Stomach (tissue), 19 donors: ENCODE measurements at places on chromosomes 7 and 10.
A peak's percentile ranks its signal among the peaks of the same experiment; 100 is the strongest.

DNA sequence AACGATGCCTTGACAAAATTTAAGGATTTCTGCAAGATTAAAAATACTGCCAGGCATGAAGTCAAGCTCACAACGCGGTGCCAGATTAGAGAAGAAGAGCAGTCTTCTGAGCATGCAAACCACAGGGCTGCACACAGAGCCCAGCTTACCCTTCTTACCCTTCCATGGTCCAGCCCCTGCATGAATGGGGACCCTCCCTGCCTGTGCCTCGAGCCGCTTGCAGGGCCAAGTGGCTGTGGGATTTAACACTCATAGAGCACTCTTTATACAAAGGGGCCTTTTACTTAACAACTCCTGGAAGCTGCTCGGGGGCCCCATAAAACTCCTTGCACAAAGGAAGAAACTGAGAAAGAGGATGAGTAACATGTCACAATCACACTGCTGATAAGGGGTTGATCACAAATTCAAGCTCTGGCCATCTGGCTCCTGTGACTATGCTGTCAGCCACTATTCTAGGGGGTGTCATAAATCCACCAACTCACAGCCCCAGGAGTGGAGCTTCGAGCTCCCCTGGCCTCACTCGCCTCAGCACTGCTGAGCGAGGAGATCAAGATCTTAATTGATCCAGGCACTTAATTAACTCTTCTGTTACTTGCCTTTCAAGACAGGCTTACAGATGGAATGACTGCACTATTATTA is 514.8 kb downstream of the TNS3 start:
- H3K4me1 ChIP-seq: no peaks in the 10 kb centered on the region
- H3K4me3 ChIP-seq: no peak overlapping the region
- no peak overlapping the region for H3K27ac ChIP-seq
- no peaks in the 10 kb centered on the region for H3K36me3 ChIP-seq

DNA sequence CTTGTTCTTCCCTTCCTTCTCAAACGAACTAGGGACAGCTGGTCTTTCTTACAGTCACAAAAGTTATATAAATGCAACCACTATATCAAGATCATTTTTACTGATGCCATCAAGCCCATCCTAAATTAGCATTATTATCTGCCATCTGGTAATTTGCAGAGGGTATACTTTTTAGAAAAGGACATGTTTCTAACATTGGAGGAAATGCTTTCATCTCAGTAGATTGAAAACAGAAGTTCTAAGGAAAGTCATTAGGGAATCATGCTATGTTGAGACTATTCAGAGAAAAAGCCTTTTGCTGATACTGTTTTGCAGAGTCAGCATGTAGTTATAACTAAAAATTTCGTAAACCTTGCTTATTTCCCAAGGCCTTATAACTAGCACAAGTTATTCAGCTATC is 146.7 kb downstream of the WNT2 start:
- H3K4me3 ChIP-seq: no peak overlapping the region
- DNase-seq: no peak
- H3K27me3 ChIP-seq: no peaks in the 10 kb centered on the region
- peaks cover 30% of the 10 kb centered on the region for H3K36me3 ChIP-seq
- no peaks in the 10 kb centered on the region for H3K4me1 ChIP-seq

DNA sequence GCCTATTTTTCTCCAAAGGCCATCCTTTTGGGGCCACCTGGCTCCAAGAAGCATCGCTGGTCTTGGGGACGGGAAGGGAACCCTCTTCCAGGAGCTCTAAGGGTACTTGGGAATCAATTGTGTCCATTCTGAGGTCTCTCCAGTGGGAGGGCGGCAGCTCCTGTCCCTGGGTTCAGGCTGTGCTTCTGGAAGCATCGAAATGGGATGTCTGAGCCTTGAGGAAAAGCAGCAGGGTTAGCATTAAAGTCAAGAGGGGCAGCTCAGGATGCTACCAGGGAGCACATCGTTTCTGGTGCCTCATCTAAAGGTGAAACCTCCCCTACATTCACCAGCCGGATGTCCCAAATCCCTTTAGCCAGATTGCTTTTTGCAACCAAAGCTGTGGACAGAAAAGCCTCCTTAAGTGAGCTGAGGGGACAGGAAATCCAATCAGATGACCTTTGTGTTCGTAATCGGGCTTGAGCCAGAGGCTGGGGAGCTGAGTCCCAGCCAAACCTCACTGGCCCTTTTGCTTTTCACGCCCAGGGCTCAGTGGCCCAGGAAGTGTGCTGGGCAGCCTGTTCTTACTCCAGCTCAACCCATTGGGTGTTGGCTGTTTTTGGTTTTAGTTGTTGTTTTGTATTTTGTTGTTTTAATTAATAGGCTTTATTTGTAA is 88.8 kb upstream of the ANLN start:
- H3K27me3 ChIP-seq: no peaks in the 10 kb centered on the region
- peaks cover 40% of the 10 kb centered on the region for H3K36me3 ChIP-seq
- peaks cover 45% of the 10 kb centered on the region for H3K4me1 ChIP-seq
- peak overlapping the region; percentile 18 for H3K27ac ChIP-seq
- peak; percentile 57 for DNase-seq

DNA sequence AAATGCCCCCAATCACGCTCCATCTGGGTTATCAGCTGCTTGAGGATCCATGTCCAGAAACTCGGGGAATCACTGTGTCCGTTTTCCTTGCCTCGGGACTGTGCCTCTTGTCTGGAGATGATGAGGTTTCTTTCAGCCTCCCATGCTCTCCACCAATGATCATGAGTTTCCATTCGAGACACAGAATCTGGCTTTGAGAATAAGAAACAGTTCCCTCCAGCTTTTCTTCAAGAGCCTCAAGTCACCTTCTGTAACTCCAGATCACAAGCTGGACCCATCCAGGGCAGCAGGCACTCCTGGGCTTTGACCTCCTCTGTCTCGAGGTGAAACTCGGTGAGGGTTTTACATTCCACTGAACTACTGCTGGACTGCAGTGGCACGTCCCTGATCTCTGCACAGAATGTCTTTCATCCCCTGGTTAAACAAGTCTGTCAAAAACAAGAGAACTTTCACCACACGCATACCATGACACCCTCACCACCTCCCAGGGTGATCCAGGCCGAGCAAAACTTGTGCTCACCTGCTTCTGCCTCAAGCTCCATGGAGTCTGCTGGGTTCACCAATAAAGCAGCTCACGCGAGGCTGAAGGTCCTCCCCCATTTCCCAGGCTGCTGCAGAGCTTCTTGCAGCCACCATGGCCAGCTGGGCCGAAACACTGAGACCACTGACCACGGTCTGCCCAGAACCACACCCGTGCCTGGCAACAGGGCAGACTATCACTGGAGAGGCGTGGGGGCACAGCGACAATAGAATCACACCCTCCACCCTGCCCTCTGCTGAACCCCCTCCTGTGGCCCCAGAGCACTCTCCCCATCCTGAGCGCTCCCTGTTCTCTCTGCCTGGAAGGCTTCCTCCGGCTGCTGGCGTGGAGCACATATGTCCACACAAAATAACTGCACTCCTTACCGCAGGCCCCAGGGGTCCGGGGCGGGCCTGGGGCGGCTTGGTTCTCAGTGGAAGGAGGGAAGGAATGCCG is 25.1 kb downstream of the MAT1A start:
- DNase-seq: no peak
- no peaks in the 10 kb centered on the region for H3K36me3 ChIP-seq
- no peaks in the 10 kb centered on the region for H3K27me3 ChIP-seq
- H3K4me1 ChIP-seq: no peaks in the 10 kb centered on the region

GRCh38 chr7:88358881-88359280 is 52.2 kb upstream of the STEAP4 start:
- no peak overlapping the region for H3K27ac ChIP-seq
- H3K36me3 ChIP-seq: no peaks in the 10 kb centered on the region
- no peaks in the 10 kb centered on the region for H3K4me1 ChIP-seq
- no peak for DNase-seq

- no peak overlapping the region for H3K4me3 ChIP-seq
- peaks cover 23% of the 10 kb centered on the region for H3K4me1 ChIP-seq
- peak; percentile 38 for DNase-seq
- H3K27me3 ChIP-seq: no peaks in the 10 kb centered on the region
- peak overlapping the region; percentile 56 for H3K27ac ChIP-seq
Measured at GRCh38 chr10:5614155-5614721, 52.2 kb downstream of the ASB13 start.

DNA sequence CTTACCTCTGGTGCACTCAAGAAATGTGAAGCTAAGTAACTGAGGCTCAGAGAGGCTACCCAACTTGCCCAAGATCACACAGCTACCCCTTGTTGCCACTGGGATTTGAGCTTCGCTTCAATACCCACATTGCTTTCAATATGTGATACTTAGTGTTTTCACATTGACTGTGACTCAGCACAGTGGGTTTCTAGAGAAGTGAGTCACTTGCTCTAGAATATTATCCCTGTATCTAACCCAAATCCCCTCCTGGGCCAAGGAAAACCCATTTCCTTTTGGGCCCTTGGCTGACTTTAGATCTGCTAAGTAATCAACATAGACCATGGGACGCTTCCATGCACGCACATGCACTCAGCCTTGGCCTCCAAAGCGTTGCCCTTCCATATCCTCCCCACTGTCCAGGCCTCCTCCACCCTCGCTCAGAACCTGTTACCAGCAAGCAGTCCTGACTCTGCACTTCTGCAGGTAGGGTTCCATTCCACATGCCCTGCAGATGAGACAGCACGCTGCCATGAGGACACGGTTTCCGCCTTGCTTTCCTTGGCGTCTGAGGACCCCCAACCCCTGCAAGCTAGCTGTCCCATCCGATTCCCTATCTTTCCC is 87.7 kb upstream of the CHST15 start:
- no peaks in the 10 kb centered on the region for H3K36me3 ChIP-seq
- no peak for DNase-seq
- H3K4me1 ChIP-seq: no peaks in the 10 kb centered on the region
- H3K4me3 ChIP-seq: no peak overlapping the region
- H3K27me3 ChIP-seq: no peaks in the 10 kb centered on the region

GRCh38 chr7:12137283-12137682 is 73.8 kb upstream of the TMEM106B start:
- H3K27ac ChIP-seq: no peak overlapping the region
- H3K27me3 ChIP-seq: no peaks in the 10 kb centered on the region
- H3K4me1 ChIP-seq: no peaks in the 10 kb centered on the region
- DNase-seq: no peak
- H3K36me3 ChIP-seq: no peaks in the 10 kb centered on the region

- no peak overlapping the region for H3K27ac ChIP-seq
- peaks cover 4% of the 10 kb centered on the region for H3K27me3 ChIP-seq
- H3K4me3 ChIP-seq: no peak overlapping the region
- no peak for DNase-seq
- peaks cover 8% of the 10 kb centered on the region for H3K4me1 ChIP-seq
- no peaks in the 10 kb centered on the region for H3K36me3 ChIP-seq
Measured at GRCh38 chr10:110349831-110350230, 45.1 kb upstream of the SMNDC1 start.

- H3K27me3 ChIP-seq: no peaks in the 10 kb centered on the region
- no peak overlapping the region for H3K27ac ChIP-seq
- no peak for DNase-seq
- H3K4me3 ChIP-seq: no peak overlapping the region
- H3K36me3 ChIP-seq: no peaks in the 10 kb centered on the region
- H3K4me1 ChIP-seq: no peaks in the 10 kb centered on the region
Measured at GRCh38 chr7:159048656-159049055, 96.0 kb downstream of the VIPR2 start.

DNA sequence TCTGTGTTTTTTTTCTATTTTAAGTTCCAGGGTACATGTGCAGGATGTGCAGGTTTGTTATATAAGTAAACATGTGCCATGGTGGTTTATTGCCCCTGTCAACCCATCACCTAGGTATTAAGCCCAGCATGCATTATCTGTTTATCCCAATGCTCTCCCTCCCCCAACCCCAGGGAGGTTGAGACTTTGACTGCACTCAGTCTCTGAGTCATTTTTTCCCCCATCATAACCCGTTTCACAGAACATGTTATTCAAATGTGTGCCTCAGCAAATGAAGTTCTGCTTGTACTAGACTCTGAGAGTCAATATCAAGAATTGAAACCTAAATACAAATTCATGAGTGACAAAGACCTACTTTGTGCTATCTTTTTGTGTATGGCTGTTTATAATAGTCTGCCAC is 70.0 kb upstream of the CYP26C1 start:
- H3K36me3 ChIP-seq: no peaks in the 10 kb centered on the region
- H3K4me1 ChIP-seq: no peaks in the 10 kb centered on the region
- DNase-seq: peak; percentile 10
- no peaks in the 10 kb centered on the region for H3K27me3 ChIP-seq
- H3K27ac ChIP-seq: no peak overlapping the region

- H3K36me3 ChIP-seq: peaks cover 70% of the 10 kb centered on the region
- no peaks in the 10 kb centered on the region for H3K27me3 ChIP-seq
- no peak overlapping the region for H3K27ac ChIP-seq
- H3K4me3 ChIP-seq: no peak overlapping the region
- DNase-seq: no peak
Measured at GRCh38 chr10:28545967-28546644, 13.2 kb downstream of the WAC start.

- H3K27ac ChIP-seq: no peak overlapping the region
- H3K27me3 ChIP-seq: no peaks in the 10 kb centered on the region
Measured at GRCh38 chr10:121978511-121978910, 3.5 kb upstream of the NSMCE4A start.

DNA sequence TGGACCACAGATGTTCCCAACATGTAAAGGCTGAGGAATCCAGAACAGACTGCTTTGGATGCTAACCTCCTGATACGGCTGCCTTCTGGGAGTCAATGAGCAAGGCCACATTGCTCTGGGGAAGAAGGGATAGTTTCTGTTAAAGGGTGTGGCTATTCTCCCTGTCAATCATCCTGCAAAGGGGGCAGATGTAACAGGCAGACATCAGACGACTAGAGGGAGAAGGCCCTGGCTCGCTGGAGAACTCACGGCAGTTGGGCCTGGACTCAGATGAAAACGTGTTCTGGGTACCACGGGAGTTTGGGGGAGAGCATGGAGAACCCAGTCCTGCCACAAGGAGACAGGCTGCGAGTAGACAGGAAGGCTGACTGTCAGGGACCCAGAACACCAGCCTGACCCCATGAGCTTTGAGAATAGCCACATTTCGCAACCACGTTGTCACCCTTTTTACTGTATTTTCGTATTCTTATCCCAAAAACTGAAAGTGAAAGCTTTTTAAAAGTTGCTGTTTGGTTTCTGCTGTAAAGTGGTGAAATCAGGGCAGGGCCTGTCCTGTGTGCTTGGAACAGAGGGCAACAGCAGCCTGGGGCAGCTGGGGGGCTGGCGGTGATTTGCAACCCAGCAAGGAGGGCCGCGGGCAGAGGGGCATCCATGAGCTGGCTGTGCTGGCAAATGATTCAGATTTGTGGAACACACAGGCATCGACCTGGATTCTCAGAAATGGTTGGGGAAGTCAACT is 95.3 kb downstream of the MYOF start:
- H3K27ac ChIP-seq: no peak overlapping the region
- peaks cover 3% of the 10 kb centered on the region for H3K36me3 ChIP-seq
- no peak for DNase-seq
- no peak overlapping the region for H3K4me3 ChIP-seq
- H3K27me3 ChIP-seq: no peaks in the 10 kb centered on the region
- no peaks in the 10 kb centered on the region for H3K4me1 ChIP-seq

GRCh38 chr7:387132-388022 is 97.4 kb downstream of the FOXL3 start:
- no peaks in the 10 kb centered on the region for H3K36me3 ChIP-seq
- no peak overlapping the region for H3K27ac ChIP-seq
- H3K27me3 ChIP-seq: no peaks in the 10 kb centered on the region
- H3K4me1 ChIP-seq: no peaks in the 10 kb centered on the region
- no peak overlapping the region for H3K4me3 ChIP-seq

- H3K36me3 ChIP-seq: no peaks in the 10 kb centered on the region
- no peak for DNase-seq
- no peak overlapping the region for H3K4me3 ChIP-seq
- no peaks in the 10 kb centered on the region for H3K4me1 ChIP-seq
- H3K27ac ChIP-seq: no peak overlapping the region
Measured at GRCh38 chr7:81161451-81162075, 242.7 kb upstream of the SEMA3C start.

GRCh38 chr10:124181656-124182055 is 88.3 kb upstream of the CHST15 start:
- no peak overlapping the region for H3K4me3 ChIP-seq
- no peaks in the 10 kb centered on the region for H3K36me3 ChIP-seq
- H3K27ac ChIP-seq: no peak overlapping the region
- no peaks in the 10 kb centered on the region for H3K4me1 ChIP-seq
